Stimulated activated CD4-positive, alpha-beta T cell treated with anti-CD3 and anti-CD28 coated beads, Interleukin-2, amount 100 ng/mL, for 48 hours (primary cell): ENCODE measurements at places on chromosomes 1 and 21.
A peak's percentile ranks its signal among the peaks of the same experiment; 100 is the strongest.

- DNase-seq = no peak
These were observed 9.5 kb upstream of the IRF6 start for GRCh38 chr1:209815490-209815889.

- DNase-seq = no peak
These were observed 496.5 kb upstream of the ADGRL2 start for GRCh38 chr1:81304187-81304586.

GRCh38 chr21:46667741-46668380 is 32.4 kb downstream of the PRMT2 start:
- no peak for DNase-seq

DNA sequence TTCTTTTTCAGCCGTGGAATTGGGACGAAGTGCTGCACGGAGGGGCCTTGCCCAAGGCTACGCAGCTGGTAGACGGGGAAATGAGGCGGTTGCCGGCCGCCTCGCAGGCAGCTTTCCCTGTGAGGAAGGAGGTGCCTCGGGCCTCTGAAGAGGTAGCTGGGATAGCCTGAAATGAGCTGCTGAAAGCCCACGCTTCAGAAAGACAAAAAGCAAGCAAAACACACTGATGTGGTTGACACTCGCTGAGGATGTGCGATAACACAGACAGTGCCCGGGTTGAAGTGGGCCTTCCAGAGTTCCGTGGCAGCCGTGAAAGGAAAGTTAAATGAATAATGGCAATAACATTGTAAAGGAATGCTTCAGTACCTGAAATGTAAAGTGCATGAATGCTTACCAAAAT is 47.2 kb downstream of the S1PR1 start:
- peak; percentile 30 for DNase-seq

GRCh38 chr1:180563026-180563827 is 4.5 kb downstream of the OVAAL start:
- no peak for DNase-seq

- no peak for DNase-seq
These were observed 20.0 kb upstream of the ALDH4A1 start for GRCh38 chr1:18922319-18922726.

- no peak for DNase-seq
These were observed 105.6 kb downstream of the PTPRU start for GRCh38 chr1:29341936-29342335.

DNA sequence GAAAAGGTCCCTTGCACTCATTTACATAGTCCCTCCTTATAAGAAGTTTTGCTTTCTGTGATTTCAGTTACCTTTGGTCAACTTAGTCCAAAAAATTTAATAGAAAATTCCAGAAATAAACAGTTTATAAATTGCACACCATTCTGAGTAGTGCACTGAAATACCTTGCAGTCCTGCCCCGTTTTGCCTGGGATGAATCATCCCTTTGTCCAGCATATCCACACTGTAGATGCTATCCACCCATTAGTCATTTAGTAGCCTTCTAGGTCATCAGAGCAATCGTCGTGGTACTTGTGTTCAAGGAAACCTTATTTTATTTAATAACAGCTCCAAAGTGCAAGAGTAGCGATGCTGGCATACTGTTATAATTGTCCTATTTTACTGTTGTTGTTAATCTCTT is 38.0 kb downstream of the SPRTN start:
- no peak for DNase-seq

GRCh38 chr1:204123376-204123775 is 28.5 kb downstream of the ETNK2 start:
- no peak for DNase-seq

DNA sequence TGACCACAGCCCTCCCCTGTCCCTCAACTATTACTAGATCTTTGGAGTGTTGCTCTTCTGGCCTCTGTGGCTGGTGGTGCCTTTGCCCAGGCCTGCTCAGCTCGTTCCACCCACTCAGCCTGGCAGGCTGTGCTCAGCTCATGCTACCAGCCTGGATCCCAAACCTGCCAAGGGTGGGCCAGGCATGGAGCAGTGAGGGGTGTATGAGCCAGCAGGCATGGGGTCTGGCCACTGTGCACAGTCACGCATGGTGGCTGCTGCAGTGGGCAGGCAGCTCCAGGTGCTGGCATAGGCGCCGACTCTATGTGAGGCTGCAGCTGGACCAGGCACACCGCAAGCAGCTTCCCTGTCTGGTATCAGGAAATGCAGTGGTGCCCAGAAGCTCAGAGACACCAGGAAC is 449.9 kb downstream of the MATN1 start:
- DNase-seq = no peak

DNA sequence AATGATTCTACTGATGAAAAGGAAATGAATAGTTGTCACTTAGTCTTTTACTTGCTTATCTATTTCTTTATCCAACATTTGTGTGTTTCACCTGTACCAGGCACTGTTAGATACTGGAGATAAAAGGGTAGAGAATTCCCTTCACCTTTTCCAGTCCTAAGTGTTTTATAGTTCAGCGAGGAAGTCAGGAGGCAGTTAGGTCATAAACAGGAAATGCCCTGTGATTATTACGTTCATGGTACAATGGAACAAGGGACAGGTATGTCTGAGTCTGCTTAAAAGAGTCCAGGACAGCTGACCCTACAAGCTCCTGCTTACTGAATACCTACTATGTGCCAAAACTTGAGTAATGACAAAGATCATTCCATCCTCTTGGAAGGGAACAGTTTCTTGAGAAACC is 77.8 kb downstream of the TNR start:
- no peak for DNase-seq

DNA sequence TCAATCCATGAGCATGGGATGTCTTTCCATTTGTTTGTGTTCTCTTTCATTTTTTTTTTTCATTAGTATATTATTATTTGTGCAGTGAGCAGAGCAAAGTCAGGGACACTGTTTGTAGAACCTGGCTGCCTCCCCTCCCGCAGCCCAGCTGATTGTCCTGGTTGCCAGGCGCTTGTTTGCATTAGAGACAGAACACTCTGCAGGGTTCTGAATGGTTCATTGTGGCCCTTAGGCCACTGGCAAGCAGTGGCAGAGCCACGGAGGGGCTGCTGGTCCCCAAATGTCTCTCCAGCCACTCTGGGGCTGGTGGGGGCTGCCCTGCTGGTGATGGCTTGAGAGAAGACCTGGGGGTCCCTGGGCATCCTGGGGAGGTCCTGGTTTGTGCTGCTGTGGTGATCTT is 29.0 kb downstream of the ETS2 start:
- DNase-seq = no peak

GRCh38 chr1:98002288-98002687 is 81.5 kb upstream of the DPYD start:
- no peak for DNase-seq
